Right lobe of liver (tissue), 6 donors: ENCODE measurements at places on chromosomes 7 and 10. TPM values are rescaled to one million over a fixed set of nuclear protein-coding genes. Genes with fewer than 3 reads are reported as not detected.

DNA sequence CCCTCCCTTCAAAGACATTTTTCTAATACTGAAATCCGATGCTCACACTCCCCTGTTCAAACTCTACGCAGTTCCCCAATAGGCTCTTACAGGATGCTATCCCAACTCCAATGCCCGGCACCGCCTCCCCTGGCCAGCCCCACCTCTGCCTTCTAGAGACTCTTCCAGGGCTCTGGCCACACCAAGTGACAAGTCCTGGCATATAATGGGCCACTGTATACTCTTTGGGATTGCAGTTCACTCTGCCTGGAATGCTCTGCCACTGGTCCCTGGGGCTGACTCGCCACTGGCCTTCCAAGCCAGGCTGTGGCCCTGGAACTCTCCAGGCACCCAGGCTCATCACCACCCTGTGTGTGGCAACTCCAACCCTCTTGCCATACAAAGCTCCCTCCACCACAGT is 3.1 kb upstream of the BRI3 start:
- no peak for DNase-seq

DNA sequence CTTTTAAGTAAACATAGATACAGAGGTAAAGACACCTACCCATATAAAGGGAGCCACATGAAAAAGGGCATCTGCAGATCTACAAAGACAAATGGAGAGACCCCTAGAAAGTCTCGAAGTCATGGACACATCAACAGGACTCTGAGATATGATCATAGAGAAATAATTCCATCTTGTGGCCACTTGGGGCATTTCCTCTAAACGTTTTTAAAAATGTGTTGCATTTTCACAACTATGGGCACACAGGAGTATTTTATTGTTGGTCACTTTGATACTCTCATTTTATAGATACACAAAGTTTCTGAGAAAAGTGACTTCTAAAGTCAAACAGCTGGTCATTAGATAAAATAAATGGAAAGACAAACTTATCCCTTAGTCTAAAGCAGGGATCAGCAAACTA is 87.1 kb downstream of the CRTAC1 start:
- no peak for DNase-seq

DNA sequence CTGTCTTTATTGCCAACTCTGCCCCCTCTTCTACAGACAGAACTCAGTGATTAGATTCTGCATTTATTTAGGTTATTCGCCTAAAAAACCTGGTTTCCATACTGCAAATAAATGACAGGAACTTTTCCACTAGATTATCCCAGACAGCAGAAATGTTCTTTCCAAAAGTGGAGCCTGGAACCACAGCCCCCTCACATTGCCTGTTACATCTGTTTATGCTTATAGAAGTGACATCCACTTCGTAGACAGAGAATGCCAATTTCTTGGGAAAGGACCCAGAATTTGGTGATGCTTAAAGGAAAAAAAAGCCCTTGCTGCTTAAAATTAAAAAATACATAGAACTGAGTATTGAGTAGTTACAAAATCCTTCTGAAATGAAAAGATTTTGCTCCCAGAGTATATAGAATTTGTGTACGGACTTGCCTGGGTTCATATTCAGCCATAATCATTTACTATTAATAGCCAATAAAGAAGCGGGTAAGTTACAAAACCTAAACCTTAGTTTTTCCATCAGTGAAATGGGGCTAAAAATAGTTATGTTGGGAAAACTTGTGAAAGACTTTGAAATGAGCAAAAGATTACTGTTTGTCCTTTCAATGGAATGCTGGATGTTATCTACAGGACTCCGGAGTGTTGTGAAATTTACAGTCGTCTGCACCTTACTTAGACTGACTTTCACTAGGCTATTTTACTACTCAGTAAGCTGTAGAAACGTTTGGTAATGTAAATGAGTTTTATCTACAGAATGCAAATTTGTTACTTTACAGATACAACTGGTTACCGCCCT is 1.1 kb upstream of the PPP1R9A start:
- no peak for DNase-seq

DNA sequence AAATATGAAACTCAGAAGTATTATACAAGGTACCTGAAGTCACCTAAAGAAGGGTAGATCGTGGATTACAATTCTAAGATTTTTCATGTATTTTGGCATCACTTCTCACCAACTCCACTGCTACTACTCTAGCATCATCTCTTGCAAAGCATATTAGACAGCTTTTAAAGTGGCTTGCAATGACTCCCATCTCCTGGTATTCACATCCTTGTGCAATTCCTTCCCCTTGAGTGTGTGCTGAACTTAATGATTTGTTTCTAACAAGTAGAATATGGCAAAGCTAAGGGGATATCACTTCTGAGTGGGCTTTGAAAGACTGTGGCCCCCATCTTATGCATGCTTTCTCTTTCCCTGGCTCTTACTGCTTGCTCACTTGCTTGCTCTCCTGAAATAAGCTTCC is 280.2 kb downstream of the SNX13 start:
- no peak for DNase-seq

GRCh38 chr7:6210621-6211372 is 61.6 kb downstream of the CYTH3 start:
- no peak for DNase-seq

Gene TCF7L2
- total RNA-seq: 9.4 TPM

Gene SFMBT2
- 1.4 TPM for total RNA-seq

DNA sequence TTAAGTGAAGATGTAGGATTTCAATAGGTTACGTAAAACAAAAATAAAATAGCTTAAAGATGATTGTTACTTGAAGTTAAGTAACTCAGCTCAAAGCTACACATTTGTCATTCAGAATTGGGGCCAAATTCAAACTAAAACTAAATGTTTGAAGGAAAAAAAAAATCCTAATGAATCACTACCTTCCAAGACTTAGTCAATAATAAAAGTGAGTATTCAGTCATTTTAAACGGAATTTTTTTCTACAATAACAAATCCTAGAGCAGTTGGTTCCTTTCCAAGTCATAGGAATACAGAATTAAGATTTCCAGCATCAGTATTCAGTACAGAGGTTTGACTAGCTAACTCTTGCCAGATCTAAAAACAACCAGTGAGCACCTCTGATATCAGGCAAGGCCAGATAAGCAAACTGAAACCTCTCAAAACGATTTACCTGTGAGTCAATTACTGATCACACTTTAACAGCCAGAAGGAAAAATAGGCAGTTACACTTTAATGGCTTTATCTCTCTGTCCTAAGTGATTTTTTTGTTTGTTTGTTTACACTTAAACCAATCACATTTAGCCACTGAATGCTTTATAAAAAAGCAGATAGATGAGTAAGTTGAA is 669.8 kb upstream of the ANKRD30A start:
- no peak for DNase-seq

- DNase-seq: no peak
Observed at GRCh38 chr10:58174831-58175230, 92.9 kb downstream of the IPMK start.

- DNase-seq: peak; percentile 66
Observed at GRCh38 chr7:105389088-105389650, 448 bp upstream of the SRPK2 start.

Gene CNTNAP2
- 4.0 TPM for total RNA-seq

- no peak for DNase-seq
Observed at GRCh38 chr7:152424348-152425108, 11.3 kb downstream of the KMT2C start.

DNA sequence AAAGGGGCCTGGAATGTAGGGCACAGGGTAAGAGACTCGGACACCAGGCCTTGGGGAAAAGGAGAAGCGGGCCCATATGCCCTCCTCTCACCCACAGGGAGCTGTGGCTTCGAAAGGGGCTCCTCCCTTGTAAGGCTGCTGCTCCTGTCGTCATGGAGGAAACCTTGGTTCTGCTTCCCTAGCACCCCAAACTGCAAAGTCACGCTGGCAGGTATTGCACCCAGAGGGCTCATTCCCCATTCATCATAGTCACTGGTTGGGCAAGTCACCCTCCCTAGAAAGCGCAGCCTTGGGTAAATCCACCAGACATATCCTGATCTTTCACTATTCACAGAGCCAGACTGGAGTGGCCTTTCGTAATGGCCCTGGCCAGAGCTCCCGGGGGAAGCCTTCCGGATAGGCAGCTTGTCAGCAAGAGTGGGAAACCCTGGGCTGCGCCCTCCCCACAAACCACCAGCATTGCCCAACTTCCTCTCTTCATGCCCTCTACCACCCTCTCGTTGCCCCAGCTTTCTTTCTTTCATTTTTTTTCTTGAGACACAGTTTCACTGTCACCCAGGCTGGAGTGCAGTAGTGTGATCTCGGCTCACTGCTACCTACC is 121.0 kb downstream of the HIP1 start:
- DNase-seq: peak; percentile 72

Gene FAS
- total RNA-seq: 13.8 TPM

GRCh38 chr7:54632696-54633095 is 90.5 kb downstream of the VSTM2A start:
- no peak for DNase-seq

DNA sequence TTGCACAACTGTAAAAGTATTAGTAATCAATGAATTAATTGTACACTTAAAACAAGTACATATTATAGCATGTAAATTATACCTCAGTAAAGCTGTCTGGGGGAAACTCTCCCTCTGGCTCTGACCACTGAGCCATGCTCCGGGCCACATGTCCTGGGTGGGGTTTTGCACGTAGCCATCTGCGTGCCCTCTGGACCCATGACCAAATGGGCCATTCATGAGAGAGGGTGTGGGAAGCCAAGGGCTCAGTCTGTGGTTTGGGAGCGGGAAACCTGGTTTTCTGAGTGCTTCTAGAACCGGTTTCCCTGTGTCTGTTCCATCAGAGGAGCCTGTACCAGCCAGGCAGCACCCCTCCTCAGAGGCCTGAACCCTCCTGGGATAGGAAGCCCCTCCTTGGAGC is 143.2 kb downstream of the SH3PXD2A start:
- no peak for DNase-seq

- DNase-seq: no peak
Observed at GRCh38 chr7:27765841-27766240, 25.9 kb downstream of the TAX1BP1 start.

Gene TOMM7
- 32.4 TPM for total RNA-seq

Gene PLAU
- 0.73 TPM for total RNA-seq
